ENCODE measurements at places on chromosomes 12 and 14. TPM values are rescaled to one million over a fixed set of nuclear protein-coding genes. Genes with fewer than 3 reads are reported as not detected.

- DNase-seq: no peak
Observed at GRCh38 chr14:65565948-65566347, 153.4 kb downstream of the FUT8 start.

- DNase-seq: no peak
Observed at GRCh38 chr12:66268562-66268961, 33.7 kb upstream of the HELB start.

GRCh38 chr12:12779529-12779928 is 5.9 kb upstream of the APOLD1 start:
- DNase-seq: no peak

DNA sequence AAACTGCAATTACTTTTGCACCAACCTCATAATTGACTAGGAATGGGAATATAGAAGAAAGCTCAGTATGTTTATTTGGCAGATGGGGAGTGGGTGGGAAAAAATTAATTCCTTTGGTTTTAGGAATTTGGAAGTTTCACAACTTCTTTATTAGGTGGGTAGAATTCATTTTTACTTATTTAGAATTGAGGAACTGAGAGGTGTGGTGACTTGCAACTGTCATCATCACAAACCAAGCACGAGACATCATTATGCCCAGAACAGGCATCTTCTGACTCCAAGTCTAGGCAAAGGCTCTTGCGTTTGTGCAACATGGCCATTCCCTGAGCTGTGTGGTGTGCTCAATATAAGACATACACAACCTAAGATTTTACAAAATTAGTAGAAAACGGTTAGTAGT is 380.0 kb downstream of the ATP23 start:
- no peak for DNase-seq

- DNase-seq: no peak
Observed at GRCh38 chr12:116538076-116538591, 21.0 kb upstream of the MAP1LC3B2 start.

DNA sequence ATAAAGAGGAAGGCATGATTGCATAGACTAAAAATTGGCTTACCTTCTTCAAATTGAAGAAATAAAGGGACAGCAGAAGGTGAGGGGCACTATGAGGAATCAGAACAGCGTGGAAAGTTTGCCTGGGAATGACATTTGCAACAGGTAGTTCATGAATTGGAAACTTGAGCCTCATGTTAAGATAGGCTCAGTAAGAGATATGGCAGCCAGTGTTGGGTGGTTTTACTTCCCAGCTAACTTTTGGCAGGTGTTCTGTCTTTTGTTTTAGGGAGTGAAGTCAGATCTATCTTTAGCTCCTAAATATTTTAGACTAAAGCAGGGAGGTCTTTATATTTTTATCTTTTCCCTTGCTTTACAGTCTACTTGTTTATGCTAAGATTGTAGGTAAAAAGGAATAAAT is 122.4 kb downstream of the ANO6 start:
- no peak for DNase-seq

DNA sequence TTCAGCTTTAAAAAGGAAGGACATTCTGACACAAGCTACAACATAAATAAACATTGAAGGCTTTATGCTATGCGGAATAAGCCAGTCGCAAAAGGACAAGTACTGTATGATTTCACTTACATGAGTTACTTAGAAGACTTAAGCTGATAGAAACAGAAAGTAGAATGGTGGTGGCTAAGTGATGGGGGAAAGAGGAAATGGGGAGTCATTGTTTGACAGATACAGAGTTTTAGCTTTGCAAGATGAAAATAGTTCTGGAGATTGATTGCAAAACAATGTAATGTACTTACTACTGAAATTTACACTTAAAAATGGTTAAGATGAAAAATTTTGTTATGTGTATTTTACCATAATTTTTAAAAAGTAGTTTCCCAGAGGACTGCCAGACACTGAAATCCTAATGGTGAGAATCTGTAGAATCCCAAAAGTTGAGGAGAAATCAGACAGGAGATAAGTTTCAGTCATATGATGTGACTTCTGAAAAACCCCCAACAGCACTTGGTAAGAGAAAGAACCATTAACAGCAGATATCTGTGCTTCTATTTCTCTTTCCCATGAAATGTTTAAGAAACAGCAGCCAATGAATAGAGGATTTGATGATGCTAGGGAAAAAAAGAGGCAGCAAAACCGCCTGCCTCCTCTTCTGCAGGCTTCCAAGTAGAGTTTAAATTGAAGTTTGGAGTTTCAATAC is 16.6 kb upstream of the CLEC2A start:
- no peak for DNase-seq

DNA sequence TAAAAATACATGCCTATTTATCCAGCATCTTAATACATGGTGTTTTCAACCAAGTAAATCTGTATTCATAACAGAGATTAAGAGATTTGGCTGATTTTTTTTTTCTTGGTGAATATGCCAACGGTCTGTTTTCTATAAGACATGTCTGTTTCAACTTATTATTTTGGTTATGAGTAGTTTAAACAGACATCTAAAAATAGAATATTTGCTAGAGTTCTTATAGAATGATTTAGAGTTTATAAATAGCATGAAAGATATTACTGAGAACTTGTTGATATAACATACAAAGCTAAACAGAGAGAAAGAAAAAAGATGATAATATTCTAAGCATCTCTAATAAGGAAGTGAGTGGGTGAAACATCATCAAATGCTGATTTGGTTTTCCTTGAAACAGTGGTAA is 199.9 kb downstream of the CCDC91 start:
- no peak for DNase-seq

DNA sequence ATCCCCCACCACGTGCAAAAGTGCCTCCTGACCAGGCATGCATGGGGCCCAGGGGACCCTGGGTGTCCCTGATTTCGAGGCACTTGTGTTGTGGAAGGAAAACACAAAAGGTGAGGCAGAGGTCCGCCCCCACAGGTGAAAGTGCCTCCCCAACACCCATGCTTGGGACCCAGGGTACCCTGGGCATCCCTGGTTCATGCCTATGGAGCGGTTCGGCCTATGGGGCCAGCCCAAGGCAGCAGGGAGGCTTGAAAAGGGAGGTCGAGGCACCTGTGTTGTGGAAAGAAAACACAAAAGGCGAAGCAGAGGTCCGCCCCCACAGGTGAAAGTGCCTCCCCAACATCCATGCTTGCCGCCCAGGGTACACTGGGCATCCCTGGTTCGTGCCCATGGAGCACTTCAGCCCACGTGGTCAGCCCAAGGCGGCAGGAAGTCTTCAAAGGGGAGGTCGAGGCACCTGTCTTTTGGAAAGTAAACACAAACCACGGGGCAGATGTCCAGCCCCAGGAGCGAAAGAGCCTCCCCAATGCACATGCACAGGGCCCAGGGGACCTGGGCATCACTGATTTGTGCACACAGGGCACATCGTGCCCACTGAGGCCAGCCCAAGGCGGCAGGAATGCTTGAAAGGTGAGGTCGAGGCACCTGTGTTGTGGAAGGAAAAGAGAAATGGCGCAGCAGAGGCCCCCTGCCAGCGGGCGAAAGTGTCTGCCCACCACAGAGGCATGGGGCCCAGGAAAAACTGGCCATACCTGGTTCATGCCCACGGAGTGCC is 375.5 kb downstream of the ALG10 start:
- no peak for DNase-seq

ZFYVE21 gene
- polyA plus RNA-seq: 49.6 TPM

DNA sequence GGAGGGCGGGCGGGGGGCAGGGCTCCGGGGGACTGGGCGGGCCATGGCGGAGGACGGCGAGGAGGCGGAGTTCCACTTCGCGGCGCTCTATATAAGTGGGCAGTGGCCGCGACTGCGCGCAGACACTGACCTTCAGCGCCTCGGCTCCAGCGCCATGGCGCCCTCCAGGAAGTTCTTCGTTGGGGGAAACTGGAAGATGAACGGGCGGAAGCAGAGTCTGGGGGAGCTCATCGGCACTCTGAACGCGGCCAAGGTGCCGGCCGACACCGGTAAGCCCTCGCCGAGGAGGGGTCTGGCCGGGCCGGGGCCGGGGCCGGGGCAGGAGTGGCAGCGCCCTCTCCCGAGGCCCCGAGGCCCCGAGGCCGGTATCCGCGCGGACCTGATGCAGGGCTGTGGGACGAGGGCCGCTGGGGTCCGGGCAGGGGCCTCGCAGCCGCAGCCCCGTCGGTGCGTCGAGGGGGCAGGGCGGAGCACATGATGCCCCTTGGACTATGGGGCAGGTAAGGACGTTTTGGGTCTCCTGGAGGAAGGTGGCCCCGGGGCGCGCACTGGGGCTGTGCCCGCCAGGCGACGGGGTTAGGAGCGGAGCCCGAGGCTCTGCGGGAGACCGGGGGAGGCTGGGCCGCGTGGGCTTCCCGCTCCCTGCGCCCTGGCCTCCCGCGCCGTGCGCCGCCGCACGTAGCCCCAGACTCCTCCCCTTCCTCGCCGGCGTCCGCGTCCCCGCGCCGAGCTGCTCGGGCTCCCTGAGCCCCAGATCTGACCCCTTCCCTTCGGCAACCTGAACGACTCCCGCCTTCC is at the start of gene TPI1:
Gene TPI1 (plus strand): TSS at position 119 of the 798 bp plus-strand sequence. CDS start 36 bp downstream, at position 155.
- DNase-seq: no peak

GRCh38 chr14:100077441-100077840 is 12.2 kb downstream of the EVL start:
- DNase-seq: no peak

DNA sequence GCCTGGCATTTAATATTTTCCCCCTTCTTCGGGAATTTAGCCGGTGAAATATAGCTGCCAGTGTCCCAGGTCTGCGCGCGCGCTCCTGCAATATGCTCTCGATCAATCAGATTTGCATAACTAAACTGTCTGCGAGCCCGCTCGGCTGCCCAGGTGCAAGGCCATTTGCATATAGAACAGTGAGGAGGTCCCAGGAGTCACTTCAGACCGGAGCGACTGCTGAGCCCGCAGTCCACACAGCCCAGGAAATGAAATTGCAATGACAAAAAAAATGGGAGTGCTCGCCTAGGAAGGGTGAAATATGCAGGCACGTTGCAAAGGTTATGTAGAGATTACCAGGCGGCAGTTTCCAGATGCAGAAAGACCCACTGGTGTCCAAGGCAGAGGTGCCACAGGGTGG is 228.5 kb downstream of the VRK1 start:
- no peak for DNase-seq

NRXN3 gene
- polyA plus RNA-seq: 6.7 TPM

DNA sequence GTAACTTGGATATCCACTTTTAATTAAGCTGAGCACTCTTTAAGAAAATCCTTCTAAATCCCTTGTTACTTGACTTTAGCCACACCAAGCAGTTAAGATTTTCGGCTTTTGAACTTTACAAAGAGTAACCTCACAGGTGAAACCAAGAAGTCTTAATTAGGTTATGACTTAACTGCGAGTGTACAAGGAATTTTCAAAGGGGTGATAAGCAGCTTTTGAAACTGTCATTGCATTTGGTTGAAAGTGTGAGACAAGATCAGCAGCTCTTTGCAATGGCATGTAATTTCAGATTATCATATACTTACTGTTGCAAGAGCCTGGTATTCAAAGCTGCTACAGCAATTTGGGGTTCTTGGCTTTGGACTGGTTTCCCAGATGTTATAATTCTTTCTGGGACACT is 137.5 kb downstream of the TMEM117 start:
- no peak for DNase-seq

KRT73 gene
- not detected for polyA plus RNA-seq

DNA sequence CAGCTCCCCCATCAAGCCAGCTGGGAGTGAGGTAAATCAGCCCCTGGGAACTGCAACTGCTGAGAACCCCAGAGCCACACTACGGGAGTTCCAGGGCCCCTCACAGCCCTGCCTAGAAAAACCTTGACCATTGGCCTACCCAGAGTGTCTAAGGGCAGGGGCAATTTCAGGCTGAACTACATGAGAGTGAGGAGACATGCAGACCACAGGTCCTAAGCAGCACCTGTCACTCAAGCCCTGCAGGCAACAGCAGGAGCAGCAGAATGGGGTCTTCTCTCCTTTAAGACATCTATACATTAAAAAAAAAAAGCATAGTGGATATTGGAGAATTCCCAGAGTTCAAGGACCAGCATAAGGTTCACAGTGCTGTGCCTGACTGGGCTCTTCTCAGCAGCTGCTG is 4.9 kb downstream of the NCKAP5L start:
- DNase-seq: no peak

FBXO21 gene
- 60.4 TPM for polyA plus RNA-seq

DNA sequence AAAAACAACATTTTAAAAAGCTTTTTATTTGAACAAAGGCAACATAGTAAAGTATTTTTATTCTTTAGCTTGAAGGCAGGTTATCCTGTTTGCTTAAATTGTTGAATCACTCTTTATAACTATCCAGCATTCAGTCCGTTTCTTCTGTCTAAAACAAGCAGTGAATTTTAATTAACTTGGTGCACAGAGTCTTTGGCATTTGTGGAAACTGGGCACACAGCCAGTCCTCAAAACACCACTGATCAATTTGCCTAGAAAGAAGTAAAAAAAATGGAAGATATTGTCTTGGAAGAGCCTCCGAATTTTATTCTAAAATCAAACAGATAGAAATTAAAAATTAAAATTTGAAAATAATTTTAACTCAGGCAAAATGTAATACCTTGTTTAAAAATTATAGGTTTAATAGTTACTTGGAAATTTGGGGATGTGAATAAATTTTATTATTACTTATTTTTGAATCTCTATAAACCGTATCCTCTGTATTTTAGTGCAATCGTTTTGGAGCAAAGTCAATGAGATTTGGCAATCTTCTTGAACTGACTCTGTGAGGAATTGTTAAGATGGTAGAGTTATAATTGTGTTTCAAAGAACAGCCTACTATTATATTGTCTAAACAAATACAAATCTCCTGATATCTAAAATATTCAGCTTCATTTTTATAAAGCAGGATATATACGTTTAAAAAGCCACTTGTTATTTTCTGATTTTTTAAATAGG is 927.0 kb downstream of the SLC16A7 start:
- no peak for DNase-seq

ACSS3 gene
- 21.3 TPM for polyA plus RNA-seq

DNA sequence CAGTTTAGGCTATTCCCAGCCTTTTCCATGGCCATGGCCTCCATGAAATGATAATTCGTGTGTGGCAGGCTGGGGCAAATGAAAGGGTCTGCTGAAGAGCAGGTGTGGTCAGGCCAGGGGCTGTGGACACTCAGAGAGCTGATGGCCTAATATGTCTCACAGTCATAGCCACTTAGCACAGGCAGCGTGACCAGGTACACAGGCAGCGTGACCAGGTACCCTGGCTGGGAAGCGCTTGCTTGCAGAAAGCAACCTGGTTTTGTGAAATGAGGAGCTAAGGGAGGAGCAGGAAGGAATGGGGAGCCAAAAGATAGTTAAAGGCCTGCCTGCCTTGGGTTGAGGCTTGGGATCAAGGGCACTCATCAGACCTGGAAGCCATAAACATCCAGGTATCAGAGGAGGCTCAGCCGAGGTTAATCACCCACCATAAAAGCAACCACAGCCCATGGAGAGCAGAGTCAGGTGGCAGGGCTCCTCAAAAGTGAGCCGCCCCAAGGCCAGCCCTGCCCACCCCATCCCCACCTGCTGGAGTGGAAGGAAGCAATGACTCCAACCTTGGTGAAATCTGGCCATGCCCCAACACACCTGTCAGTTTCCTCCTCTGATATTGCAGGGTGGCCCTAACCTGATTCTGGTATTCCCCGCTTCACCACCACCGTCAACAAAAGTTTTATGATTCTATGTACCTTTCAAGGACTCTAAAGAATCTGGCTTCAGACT is 8.0 kb upstream of the KRT8 start:
- no peak for DNase-seq

GRCh38 chr14:42192738-42193653 is 586.3 kb downstream of the LRFN5 start:
- no peak for DNase-seq

GRCh38 chr14:106083082-106083481 is 556.7 kb downstream of the TMEM121 start:
- no peak for DNase-seq

Data from right renal cortex interstitium (tissue), 3 donors.